ENCODE measurements at places on chromosomes 2 and 18.

GRCh38 chr2:217098435-217098834, 238.6 kb upstream of the TNP1 start:
- DNase-seq: no peak

- no peak for DNase-seq
Observed at GRCh38 chr18:49861659-49862058, 48.3 kb upstream of the ACAA2 start.

- DNase-seq: peak; percentile 40
Observed at GRCh38 chr2:127672341-127673224, 2.7 kb downstream of the LIMS2 start.

DNA sequence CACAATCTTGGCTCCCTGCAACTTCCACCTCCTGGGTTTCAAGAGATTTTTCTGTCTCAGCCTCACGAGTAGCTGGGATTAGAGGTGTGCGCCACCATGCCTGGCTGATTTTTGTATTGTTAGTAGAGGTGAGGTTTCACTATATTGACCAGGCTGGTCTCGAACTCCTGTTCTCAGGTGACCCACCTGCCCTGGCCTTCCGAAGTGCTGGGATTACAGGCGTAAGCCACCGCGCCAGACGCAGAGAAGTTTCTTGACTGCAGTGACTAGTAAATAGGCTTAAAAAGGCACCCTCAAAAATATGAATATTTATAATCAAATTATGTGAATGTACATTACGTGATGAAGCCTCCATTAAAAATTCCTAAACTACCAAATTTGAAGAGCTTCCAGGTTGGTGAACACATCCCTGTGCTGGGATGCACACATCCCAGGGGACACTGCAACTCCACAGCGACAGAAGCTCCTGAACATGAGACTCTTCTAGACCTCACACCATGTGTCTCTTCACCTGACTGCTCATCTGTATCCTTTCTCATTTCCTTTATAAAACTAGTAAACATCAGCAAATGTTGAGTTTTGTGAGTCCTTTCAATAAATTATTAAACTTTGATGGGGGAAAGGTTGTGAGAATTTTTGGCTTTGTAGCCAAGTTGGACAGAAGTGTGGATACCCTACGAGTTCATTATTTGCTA, 203.3 kb upstream of the SPOPL start:
- DNase-seq: no peak

DNA sequence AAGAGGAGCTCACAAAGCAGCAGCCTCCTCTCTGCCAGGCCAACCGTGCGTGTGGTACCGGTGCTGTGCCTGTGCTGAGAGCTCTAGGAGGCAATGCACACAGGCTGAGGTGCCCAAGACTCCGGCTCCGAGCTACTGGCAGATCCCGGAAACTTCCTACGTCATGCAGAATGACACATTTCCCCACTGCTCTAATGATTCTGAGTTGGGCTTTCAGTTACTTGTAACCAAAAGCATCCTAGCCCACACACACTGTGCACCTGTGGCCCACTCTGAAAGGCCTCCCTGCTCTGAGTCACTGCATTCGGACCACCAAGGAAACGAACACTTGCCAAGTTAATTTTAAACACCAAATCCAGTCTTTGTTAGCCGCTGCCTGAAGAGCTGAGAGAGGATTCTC, 9.3 kb upstream of the RNU4ATAC start:
- no peak for DNase-seq

GRCh38 chr18:42305869-42306593, 351.0 kb downstream of the PIK3C3 start:
- no peak for DNase-seq

- DNase-seq: no peak
Observed at GRCh38 chr2:3465844-3466481, 53.4 kb downstream of the ADI1 start.

DNA sequence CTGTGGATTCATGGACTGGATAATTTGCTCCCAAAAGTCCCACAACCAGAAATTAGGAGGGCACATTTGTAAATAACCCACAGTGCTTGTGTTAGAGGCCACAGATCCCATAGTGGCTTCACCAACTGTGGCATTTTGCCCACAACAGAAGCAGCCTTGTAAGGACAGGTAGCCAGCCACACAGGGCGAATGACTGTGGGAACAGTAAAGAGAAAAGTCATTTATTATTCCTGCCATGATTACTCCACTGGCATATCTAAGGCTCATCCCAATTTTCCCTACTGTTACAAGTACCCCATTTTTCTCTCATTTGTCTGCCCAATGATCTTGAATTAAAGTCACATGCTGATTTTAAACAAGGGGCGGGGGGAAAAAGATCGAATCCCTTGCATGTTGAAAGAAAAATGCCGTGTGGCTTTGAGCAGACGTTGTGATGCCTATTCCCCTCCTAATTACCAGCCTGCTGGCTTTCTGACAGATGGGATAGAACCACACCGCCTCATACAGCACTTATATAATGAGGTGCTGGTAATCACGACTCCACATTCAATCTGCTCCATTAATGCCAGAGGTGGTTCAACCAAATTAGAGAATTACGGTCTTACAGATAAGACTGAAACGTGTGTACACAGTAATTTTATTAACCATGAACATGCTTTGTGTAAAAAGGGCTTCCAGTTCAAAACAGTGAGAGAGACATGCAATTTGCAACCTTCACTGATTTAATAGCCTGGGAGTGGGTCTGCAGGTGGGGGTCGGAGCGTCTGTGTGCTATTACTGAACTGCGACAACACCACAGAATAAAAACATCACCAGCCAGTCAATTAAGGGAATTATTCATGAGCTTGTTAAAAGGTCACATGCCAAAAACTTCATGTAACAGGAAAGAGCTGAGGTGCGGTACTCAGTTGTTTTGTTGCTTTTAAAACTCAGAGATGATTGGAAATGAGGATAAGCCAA, 196.0 kb downstream of the TMEM163 start:
- DNase-seq: no peak

DNA sequence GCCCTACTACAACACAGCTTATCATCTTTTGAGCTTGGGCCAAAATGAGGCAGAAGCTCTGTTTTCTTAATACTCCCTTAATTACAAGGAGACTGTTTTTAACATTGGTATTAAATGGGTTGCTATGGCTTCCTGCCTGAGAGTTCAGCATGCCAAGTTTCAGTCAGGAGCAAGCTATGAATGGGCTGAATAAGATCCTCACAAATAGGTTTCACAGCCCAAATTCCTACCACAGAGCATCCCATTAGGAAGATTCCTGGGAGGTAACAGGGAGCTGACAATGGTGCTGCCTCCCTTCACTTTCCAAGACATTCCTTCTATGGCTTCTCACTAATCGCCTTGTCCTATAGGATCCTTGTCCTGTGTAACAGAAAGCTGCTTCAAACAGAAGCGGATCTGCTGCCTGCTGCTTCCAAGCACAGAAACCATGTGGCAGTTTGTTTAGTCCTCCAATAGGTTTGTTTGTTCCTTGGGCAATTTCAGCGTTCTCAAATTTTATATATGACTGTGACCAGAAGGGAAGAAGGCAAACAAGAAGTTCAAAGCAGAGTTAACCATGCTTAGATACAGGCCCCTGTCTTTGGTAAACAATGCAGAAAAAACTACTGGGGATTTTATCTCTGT, 70.9 kb downstream of the NCKAP5 start:
- no peak for DNase-seq

DNA sequence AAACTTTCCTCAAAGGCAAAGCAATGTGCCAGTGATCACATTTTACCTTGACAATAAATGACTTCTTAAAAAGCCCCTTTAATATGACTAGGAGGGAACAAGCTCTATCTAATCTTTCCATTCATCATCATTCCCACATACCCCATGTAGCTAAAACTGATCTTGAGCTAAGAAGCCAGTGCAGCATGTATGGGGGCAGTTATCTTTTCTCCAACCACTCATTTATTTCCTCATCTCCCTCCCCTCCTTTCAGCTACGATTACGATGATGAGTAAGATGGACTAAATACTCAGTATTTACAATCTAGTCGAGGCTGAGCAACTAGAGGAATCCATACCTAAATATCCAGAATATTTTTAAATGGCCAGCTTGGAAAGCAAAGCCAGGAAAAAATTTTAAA, 35.5 kb downstream of the PNO1 start:
- DNase-seq: no peak

DNA sequence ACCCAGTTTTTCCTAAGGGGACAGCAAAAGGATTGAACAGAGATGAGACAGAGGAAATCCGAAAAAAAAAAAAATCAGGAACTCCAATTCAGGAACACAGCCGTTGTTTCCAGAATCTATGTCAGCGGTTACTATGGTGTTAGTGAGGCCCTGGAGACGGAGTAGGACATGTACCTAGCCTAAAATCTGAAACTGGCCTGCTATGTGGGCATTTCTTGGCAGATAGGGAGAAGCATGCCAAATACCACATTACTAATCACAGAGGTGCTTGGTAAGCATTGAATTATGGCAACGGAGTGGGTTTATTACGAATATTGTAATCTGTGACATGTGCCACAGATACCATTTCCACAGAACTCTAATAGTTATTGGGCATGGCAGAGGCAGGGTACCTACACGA, 530.6 kb downstream of the CCDC85A start:
- DNase-seq: no peak

DNA sequence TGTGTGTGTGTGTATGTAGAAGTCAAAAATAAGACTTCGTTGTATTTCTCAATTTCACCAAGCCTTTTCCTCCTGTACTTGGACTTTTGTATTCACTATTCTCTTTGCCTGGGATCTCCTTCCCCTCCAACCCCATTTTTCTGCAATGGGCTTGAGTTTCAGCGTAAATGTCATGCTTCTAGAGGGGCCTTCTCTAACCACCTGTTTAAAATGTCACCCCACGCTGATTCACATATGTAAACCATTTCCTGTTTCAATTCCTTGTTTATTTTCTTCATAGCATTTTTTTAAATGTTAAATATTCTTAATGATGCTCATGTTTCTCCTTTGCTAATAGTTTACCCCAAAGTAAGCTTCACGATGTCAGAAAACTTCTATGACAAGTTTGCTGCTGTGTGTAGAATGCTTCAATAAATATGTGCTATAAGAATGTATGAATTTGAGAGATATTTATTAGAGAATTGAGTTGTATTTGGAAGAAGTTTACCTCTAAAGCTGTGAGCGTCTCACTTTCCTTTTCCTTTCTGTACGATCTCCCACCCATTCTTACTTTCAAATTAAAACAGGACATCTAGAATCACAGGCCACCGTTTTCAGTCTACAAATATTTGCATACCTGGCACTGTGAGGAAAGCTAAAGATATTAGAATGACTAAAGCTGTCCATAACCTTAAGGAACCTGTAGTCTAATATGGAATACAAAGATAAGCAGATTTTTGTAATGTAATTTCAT, 762.4 kb downstream of the LRRTM4 start:
- no peak for DNase-seq

DNA sequence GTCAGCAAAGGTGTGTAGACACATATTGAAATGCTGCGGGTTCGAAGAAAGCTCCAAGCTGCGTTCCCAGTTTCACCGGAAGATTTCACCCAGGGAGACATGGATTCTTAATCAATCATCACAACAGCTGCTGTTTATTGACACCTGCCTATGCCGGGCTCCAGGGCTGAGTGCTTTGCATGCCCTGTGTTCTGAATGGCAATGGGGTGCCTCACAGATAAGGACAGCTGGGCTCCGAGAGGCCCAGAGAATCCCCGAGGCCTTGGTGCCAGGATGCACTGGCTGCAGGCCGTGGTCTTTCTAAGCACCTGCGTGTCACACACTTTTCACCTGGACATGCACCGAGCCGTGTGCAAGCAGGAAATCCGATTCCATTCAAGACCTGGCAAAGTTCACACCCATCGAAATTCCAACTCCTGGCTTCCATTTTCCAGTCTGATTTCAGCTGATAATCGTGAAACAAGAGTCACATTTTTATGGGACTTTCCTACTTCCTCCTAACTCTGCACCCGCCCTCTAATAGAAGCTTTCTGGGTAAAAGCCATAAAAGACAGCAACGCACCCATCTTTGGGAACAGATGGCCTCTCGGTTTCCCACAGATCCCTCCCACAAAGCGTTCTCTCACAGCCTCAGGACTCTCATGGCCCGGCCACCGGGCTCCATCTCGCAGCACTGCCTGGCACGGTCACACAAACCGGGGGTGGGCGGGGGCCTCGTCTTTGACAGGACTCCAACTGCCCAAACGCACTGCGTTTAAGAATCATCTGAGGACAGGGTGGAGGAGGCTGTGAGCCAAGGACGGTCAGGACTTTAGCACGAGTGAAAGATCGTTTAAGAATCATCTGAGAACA, 245.6 kb upstream of the SALL3 start:
- DNase-seq: no peak

DNA sequence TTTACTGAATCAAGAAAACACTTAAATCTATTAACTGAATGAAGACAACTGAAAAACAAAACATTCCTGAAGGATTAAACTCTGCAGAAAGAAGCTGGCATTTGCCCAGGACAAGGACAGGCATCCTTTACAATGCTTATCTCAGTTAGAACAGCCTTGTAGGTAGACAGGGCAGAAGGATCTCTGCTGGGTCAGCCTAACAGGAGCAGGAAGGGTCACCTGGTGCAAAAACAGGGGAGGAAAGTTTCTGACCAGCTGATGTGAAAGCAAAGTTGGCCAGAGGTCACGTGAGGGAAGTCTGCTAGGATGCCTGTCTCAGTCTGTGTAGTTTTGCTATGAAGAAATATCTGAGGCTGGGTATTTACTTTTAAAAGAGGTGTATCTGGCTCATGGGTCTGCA, 348.6 kb downstream of the ANAPC1 start:
- DNase-seq: no peak

GRCh38 chr2:201925056-201925455, 108.6 kb upstream of the FZD7 start:
- DNase-seq: no peak

DNA sequence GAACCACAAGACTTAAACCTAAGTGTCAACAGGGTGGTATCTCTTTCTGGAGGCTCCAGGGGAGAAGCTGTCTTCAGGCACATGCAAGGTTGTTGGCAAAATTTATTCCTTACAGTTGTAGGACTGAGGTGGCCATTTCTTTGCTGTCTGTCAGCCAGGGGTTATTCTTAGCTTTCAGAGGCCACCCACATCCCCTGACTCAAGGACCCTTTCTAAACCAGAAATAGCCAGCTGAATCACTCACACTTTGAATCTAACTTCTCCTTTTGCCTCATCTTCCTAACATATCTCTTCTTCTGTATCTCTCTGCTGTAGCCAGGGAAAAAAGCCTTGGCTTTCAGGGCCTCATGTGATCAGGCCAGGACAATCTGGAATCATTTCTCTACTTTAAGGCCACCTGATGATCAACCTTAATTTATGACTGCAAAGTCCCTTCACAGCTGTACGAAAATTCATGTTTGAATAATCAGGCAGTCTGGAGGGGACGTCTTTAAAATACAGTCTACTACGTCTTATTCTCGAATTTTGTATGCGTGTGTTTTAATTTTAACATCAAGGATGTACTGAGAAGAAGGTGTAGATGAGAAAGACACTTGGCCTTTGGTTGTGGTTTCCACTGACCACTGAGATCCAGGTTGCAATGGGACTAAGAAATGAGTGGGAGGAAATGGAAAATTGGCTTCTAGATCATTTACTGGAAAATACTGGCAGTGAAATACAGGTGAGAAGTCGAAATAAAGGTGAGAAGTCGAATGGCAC, 90.4 kb downstream of the DOCK10 start:
- no peak for DNase-seq

All from ureter (tissue), 1 donor.